ENCODE measurements at places on chromosomes 5 and 9.

DNA sequence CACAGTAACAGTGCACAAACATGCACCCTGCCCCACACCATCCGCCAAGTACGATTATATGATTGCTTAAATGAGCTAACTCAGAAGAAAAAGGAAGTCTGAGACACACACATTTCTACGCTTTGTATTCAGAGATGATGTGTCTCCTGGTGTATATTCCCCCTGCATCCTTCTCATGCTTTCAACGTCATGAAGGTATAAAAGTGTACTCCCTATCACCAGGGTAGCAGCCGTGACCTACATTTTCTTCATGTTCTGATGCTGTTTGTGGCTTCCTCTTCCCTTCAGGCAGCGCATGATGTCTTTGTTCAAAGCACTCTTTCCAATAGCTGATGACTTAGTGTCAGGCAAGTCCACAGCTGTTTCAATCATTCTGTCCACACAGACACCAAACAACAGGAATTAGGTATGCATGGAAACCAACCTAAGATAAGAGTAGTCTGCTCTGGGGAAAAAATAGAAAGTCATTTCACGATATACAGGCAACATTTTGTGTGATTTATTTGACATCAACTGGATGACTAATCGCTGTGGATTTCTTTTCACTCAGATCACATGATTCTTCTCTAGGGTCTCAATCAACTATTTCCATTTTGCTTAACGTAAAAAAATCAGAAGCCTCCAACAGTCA lies 269.4 kb upstream of the PTGER4 start:
- DNase-seq: no peak

DNA sequence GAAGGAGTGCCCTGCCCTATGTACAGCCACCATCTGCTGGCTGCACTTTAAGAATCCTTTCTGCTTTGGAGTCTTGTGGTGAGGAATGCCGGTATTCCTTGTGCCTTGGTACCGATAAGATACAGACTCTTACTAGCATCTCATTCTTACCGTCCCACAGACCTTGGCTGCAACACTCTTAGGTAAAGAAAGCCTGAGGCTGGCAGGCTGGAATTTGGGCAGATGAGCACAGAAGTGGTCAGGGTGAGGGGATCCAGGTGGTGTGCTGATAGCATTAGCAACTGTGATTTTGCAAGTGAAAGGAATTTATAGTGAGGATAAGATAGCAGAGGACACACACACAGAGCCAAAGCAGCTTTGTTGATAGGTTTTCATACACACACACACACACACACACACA lies 198.1 kb downstream of the ENC1 start:
- no peak for DNase-seq

- DNase-seq: no peak
Observed at GRCh38 chr5:146118322-146118721, 12.9 kb upstream of the PLAC8L1 start.

DNA sequence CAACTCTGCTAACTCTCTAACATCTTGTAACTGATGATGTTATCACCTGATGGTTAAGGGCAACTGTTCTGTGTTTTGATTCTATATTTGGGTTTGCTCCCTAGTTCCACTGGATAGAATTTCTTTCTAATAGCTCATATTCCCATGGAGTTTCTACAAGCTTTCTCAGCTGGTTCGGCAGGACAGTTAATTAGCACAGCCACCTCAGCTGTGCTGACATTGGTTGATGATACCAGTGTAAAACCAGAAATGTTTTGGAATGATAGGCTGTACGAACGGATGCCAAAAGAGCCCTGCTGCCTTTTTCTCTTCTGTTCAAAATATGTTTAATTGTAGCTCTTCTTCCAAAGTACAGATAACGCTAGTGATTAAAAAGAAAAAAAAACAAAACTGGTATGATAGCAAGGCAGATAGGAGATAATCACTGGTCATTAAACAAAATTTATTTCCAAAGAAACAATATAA lies 440.5 kb upstream of the ZNF608 start:
- no peak for DNase-seq

DNA sequence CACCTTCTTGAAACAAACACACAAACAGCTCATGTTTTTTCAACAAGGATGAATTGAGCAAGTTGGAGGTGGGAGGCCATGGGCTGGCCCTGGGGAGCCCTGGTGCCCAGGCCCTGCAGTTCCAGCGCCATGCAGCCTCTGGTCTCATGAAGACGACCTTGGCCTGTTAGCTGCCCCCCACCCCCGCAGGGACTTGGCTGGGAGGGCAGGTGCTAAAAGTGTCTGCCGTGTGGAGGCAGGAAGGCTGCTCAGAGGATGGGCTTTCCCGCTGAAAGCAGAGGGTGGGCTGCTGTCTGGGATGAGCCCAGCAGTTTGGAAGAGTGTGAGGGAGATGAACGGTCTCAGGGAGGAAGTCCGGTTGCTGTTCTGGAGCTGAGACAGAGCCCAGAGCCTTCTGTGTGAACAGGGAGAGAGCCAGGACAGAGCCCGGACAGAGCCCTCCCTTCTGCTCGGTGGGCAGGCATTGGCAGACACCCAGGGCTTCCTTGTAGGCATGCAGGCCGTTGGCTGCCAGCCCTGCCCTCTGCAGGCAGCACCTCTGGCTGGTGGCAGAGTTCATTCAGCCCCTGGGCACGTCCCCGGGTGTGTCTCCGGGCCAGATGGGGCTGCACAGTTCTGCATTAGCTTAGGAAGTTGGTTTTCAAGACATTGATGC lies 18.7 kb downstream of the ROPN1L start:
- DNase-seq: no peak

- no peak for DNase-seq
Observed at GRCh38 chr5:126865299-126865698, 88.4 kb downstream of the LMNB1 start.

- no peak for DNase-seq
Observed at GRCh38 chr5:180604271-180604670, 13.0 kb upstream of the SCGB3A1 start.

DNA sequence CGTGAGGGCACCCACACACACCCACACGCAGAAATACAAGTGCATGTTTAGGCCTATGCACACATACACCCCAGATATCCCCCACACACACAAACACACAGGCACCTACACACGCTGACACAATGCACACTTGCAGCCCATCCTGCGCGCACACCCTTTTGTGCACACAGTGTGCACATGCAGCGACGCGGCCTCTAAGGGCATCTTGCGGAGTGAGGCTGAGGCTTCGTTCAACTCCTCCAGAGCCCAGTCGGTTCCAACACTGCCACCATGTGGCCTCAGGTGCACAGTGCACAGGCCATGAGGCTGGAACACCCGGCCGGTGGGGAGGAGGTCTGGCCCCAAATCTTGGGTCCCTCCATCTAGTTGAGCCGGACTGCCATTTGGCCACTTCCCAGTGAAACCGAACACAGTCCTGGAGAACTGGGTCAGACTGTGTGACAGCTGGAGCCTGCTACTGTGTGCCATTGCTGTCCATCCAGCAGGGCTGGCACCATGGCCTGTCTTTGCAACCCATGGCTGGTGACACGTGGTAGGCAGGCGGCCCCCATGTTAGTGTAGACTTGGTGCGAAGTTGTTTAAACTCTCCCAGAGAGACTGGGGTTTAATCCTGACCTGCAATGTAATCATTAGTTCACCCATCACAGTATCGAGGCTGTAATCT lies 97.7 kb upstream of the MVB12B start:
- no peak for DNase-seq

- no peak for DNase-seq
Observed at GRCh38 chr5:10624206-10624605, 60.3 kb downstream of the ANKRD33B start.

DNA sequence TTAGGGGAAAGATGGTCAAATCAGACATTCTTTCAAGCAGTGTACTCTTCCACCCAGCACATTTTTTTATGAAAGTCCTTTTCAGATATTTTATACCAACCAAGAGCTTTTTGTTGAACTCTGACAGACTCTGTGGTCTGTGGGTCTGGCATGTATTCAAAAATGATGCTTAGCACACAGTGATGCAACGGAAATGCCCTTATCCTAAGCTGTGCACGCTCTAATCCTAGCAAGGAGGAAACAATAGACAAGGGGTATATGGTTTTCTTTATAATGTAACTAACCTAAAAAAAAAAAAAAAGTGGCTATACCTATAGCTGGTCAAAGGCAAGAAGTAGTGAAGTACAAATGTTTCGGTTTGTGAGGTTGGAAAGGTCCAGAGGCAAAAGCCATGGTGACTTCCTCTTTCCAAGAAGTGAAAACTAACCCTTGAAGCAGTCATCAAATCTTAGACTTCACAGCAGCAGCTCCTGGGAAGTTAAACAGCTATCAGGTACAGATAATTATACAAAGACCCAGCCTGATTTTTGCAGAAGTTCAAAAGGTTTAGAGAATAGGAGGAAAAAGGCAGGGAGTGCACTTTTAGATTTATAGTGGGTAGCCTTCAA lies 82.5 kb downstream of the SEMA6A start:
- DNase-seq: no peak

GRCh38 chr5:76393035-76393680 lies 9.9 kb upstream of the IQGAP2 start:
- DNase-seq: no peak

Data from RWPE2 (cell line).